ENCODE measurements at places on chromosomes 3 and 15.

GRCh38 chr15:82186719-82187406 lies 75.7 kb downstream of the EFL1 start:
- no peak for DNase-seq

DNA sequence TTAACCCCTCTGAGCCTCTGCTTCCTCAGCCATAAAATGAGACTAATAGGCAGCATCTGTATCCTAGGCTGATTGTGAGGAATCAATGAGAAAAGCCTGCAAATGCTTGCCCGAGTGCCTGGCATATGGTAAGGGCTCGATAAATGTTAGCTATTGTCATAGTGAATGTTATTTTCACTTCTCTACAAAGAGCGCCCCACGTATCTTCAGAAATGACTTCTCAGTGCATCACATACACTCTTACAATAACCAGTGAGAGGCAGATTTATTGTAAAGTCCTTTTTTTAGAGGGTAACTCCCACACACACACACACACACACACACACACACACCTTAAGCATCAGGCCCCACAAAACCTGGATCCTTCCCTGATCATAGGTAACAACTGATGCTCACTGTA lies 60.5 kb upstream of the SPATA12 start:
- DNase-seq, result no peak

GRCh38 chr15:101517504-101517903 lies 28.0 kb upstream of the PCSK6 start:
- no peak for DNase-seq

GRCh38 chr15:65632780-65633375 lies 11.1 kb downstream of the SLC24A1 start:
- no peak for DNase-seq

DNA sequence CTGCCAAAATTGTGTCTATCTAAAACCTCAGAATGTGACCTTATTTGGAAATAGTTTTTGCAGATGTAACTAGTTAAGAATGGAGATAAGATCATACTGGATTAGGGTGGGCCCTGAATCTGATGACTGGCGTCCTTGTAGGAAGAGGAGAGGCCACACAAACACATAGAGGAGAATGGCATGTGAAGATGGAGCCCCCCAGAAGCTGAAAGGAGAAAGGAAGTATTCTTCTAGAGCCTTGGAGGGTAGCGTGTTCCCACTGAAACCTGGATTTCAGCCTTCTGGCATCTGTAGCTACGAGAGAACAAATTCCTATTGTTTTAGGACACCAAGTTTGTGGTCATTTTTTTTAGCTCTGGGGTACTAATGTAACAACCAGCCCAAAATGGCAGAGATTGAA lies 423.0 kb upstream of the TPM1 start:
- DNase-seq, result no peak

- no peak for DNase-seq
Observed at GRCh38 chr3:20540066-20540465, 354.1 kb upstream of the SGO1 start.

DNA sequence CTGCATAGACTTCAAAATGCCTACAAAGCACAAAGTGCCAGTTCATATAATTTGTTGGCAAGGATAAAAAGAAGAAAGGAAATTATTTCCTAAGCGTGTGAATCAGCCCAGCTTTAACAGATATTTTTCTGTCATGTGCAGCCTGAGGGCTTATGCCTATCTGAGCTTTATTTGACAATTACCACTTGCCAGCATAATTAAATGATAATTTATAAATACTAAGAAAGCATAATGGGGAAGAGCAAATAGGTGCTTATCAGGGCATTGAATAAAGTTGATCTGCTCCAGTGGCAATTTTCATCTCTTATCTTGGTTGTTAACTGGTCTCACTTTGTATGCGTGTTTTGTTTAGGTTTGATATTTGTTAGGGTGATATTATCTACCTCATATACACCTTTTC lies 313.4 kb upstream of the DNAJC19 start:
- no peak for DNase-seq

DNA sequence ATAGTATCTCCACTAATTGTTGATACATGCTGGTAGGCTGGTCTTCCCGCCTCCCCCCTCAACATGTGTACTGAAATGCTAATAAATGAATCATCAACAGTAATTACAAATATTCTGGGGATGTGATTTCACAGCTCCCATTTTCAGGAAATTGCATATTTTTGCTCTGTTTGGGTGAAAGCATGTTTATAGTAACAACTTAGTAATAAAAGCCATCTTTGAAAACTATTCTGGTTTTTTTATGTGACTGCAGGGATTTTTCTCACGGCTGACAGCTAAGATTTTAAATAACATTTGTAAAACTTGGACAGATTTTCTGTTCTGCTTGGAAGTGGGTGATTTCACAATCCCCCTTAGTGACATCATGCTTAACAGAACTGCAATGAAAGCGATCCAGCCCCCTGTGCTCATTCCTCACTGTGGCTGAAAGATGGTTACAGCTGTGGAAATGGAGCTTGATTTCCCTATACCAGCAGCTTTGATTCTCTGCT lies 25.6 kb upstream of the FAM174B start:
- no peak for DNase-seq

- DNase-seq, result no peak
Observed at GRCh38 chr3:8589880-8590556, 54.6 kb downstream of the SSUH2 start.
